Stimulated activated CD4-positive, alpha-beta T cell treated with anti-CD3 and anti-CD28 coated beads, Interleukin-15, amount 100 ng/mL, for 24 hours (primary cell): ENCODE measurements at places on chromosomes 5 and 9.

- no peak for DNase-seq
Measured at GRCh38 chr5:143106174-143106573, 297.3 kb downstream of the NR3C1 start.

DNA sequence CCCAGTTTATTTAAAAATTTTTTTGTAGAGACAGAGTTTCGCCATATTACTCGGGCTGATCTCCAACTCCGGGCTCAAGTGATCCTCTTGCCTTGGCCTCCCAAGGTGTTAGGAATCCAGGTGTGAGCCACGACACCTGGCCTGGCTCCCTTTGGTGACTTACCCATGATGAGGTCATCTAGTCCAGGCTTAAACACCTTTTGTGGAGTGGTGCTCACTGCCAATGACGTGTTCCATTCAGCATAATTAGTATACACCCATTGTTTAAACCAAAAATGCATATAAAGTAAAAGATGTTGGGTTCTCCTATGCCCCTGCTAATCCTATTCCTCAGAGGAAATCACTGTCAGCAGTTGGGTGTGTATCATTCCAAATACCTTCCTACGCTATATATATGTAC is 91.0 kb downstream of the HSPA4 start:
- DNase-seq: no peak

GRCh38 chr9:98096091-98096490 is 22.9 kb downstream of the TRIM14 start:
- DNase-seq: no peak

GRCh38 chr9:115237385-115237998 is 119.5 kb upstream of the TNC start:
- DNase-seq: no peak

DNA sequence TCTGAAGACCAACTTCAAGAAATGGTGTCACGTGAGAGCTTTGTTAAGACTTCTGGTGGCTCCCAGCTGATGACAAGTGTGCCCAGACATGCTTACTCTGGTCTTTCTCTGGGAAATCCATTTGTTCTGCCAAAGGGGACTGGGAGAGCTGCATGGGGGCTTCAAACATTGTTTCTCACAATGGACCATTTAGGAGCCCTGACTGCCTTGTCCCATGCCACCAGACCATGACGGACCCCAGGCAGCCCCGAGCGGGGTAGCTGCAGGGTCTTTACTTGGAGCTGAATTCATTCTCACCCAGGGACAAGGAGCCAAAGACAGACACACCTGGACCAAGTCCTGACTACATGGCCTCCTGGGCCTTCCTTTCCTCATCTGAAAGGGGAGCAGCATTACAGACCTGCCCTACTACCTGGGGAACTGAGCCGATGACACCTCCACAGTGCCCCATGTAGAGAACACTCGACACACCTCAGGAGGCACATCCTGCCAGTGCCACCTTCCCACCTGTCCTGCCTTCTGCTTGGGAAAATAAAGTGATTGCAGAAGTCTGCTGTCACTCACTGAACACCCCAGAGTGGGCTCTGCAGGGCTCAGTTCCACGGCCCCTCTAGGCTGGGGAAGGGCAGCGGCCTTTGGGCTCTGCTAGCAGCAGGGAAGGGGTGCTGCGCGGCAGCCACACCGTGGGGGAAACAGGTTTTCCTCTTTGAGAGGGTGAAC is 169.0 kb downstream of the DAB2IP start:
- no peak for DNase-seq

GRCh38 chr5:68087866-68088265 is 127.7 kb upstream of the PIK3R1 start:
- DNase-seq: no peak

DNA sequence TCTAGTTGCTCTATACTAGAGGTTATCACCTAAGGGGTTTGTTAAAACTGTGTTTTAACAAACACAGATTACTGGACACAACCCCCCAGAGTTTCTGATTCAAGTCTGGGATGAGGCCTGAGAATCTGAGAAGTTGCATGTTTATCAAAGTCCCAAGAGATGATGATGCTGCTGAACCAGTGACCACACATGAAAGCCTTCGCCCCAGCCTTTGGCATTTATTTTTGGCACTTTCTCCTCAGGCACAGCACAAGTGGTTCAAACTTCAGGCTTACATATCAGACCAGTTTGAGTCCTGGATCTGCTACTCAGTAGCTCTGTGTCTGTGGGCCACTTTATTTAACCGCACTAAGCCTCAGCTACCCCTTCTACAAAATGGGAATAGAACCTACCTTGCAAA is 407.2 kb upstream of the PIK3R1 start:
- DNase-seq: no peak

- peak; percentile 94 for DNase-seq
Measured at GRCh38 chr9:6015278-6016157, at the start of gene RANBP6. Gene RANBP6 (minus strand): TSS chr9:6015624. CDS start chr9:6015607, 17 bp downstream.

- no peak for DNase-seq
Measured at GRCh38 chr5:130912088-130912487, 253.0 kb downstream of the HINT1 start.

DNA sequence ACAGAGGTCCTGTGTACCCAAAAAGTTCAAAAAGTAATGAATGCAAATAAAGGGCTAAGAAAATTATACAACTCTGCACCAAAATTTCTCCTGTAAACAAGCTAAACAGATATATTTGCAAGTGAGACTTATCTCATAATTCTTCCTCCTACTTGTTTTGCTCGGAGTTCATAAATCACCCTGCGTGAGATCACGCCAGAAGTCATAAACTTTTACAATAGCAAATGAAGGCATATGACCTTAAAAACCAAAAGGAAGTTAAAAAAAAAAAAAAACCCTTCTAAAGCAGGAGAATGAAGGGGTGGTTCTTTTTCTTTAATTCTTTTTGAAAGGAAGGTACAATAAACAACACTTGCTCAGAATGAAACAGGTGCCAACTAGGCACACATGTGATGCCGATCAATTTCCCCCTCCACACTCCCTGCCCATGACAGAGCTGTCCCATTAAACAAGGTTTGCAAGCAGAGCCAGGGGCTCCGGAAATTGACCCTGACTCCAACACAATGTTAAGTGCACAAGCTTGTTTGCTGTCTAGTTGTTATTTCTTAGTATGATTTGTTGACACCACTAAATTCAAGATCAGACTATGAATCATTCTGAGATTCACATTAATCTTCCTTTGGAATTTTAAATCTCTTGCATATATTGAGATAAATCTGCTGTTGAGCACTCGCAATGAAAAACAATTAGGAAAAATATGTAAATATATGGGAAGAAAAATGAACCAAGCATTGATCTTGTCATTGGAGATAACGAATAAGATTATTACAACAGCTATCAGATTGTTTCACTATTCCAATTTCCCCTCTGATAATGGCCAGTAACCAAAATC is 46.3 kb downstream of the DROSHA start:
- DNase-seq: no peak

DNA sequence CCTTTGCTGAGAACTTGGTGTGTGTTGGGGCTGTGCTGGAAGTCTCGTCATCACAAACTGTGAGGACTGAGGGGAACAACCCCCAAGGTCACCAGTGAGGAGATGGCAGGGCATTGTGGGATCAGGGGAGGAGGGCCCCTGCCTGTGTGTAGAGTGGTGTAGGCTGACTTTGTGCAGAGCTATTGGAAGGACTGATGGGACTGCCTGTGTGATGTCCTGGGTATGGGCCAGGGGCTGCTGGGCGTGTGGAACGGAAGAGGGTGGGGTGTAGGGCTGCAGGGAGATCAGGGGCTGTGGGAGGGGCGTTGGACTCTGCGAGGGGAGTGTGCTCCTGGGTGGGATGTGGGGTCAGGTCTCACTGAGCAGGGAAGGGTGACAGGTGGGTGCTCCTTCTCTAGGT is 3.6 kb downstream of the WNK2 start:
- no peak for DNase-seq

GRCh38 chr5:155783791-155784190 is 543.2 kb upstream of the SGCD start:
- DNase-seq: no peak

- DNase-seq: peak; percentile 61
Measured at GRCh38 chr5:76849419-76850291, at the start of gene S100Z. Gene S100Z (plus strand): TSS chr5:76850014. CDS start chr5:76875360, 25,346 bp downstream.

- no peak for DNase-seq
Measured at GRCh38 chr5:34548086-34548403, 108.1 kb upstream of the RAI14 start.

GRCh38 chr5:10556289-10556807 is 7.5 kb upstream of the ANKRD33B start:
- DNase-seq: no peak

- peak; percentile 65 for DNase-seq
Measured at GRCh38 chr9:114894609-114895433, 35.6 kb downstream of the TNFSF8 start.
